Iris pigment epithelial cell (primary cell): ENCODE measurements at places on chromosomes 11 and 22.

GRCh38 chr11:124943254-124943616 is 7.4 kb upstream of the HEPACAM start:
- DNase-seq = no peak

DNA sequence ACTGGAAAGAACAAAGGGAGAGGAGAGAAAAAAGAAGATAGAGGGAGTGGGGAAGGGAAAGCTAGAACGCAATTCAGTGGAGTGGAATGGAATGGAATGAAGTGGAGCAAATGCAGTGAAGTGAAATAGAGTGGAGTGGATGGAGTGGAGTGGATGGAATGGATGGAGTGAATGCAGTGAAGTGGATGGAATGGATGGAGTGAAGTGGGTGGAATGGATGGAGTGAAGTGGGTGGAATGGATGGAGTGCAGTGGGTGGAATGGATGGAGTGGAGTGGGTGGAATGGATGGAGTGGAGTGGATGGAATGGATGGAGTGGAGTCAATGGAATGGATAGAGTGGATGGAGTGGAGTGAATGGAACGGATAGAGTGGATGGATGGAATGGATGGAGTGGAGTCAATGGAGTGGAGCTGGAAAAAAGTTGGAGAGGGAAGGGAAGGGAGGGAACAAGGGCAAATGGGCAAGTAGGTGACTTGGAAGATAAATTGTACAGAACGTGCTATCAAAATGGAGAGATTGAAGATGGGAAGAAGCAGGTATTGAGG is 13.9 kb downstream of the IFITM10 start:
- no peak for DNase-seq

DNA sequence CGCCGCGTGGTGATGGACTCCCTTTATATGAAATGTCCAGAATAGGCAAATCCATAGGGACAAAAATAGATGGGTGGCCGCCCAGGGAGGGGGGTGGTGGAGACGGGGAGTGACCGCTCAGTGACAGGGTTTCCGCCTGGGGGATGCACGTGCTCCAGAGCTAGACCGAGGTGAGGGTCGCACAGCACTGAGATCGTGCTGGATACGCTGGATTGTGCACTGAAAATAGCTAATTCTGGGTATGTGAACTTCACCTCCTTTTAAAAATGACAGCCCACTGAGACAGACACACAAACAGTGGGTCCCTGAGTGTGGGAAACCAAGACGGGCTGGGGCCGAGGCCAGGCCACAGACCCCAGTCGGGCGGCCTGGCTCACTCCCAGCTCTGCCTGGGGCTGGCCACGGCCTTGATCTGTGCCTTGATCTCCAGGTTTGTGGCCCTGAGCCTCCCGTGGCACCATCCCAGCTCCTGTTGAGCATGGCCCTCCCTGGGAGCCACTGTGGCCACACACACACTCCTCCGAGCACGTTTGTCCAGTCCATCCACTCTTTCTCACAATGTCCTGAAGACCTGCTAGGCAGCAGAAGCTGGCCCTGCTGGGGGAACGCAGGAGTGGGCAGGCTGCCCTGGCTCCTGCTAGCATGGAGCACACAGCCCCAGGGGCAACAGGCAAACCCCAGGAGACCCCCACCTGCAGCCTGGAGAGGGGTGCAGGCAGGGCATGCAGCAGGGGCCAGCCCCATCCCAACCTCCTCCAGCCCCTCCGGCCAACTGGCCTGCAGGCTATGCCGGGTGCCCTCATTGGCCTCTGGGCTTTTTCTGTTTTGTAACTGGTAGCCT is 41.0 kb upstream of the TH start:
- no peak for DNase-seq

DNA sequence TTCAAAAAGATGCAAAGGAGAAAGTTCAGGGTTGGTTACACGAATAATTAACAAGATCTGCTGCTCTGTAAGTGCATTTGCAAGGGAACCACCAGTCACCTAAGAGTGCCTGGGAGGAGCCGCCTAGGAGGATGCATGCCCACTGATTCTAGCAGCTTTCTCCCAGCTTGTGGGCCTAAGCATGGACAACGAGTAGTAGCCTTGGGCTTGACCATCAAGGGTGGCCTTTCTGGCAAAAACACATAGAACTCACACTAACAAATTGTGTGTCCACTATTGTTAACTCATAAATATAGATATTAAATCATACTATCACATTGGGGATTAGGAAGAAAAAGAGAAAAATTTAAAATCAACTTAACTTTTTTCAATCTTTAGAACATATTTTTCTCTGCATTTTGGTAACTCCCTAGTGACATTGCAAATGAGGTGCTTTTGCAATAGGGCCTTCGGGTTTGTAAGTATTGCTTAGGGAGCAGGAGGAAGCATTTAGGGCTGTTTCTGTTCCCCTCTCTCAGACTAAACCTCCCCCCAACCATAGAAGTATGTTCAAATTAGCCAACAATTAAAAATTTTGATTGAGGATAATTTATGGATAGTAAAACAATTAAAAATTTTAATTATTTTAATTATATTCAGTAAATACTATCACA is 57.3 kb upstream of the CEP295 start:
- DNase-seq = no peak

DNA sequence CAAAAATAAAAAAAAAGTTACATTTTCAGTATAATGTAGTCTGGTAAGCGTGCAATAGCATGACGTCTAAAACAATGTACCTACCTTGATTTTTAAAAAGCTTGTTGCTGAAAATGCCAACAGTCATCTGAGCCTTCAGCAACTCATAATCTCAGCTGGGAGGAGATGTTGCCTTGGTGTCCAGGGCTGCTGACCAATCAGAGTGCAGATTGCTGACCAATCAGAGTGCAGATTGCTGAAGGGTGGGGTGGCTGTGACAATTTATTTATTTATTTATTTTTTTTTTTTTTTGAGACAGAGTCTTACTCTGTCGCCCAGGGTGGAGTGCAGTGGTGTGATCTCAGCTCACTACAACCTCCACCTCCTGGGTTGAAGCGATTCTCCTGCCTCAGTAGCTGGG is 17.8 kb downstream of the ZBED4 start:
- DNase-seq = no peak

GRCh38 chr22:20955548-20955947 is 11.5 kb upstream of the AIFM3 start:
- DNase-seq = no peak

GRCh38 chr11:94851864-94852636 is 83.9 kb downstream of the AMOTL1 start:
- DNase-seq = no peak

DNA sequence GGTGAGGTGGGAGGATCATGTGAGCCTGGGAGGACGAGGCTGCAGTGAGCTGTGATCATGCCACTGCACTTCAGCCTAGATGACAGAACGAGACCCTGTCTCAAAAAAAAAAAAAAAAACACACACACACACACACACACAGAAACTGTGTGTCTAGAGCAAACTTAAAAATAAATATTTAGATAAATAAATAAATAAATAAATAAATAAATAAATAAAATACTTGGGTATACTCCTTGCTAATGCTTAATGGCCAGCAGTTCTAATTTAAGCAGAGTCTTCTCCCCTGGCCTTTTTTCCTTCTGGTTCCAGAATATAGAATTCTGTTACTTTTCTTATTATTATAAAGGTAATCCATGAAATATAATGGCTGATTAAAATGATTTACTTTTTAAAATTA is 5.1 kb upstream of the ARL2 start:
- no peak for DNase-seq

- no peak for DNase-seq
These were observed 9.0 kb upstream of the JAML start for GRCh38 chr11:118233850-118234249.

DNA sequence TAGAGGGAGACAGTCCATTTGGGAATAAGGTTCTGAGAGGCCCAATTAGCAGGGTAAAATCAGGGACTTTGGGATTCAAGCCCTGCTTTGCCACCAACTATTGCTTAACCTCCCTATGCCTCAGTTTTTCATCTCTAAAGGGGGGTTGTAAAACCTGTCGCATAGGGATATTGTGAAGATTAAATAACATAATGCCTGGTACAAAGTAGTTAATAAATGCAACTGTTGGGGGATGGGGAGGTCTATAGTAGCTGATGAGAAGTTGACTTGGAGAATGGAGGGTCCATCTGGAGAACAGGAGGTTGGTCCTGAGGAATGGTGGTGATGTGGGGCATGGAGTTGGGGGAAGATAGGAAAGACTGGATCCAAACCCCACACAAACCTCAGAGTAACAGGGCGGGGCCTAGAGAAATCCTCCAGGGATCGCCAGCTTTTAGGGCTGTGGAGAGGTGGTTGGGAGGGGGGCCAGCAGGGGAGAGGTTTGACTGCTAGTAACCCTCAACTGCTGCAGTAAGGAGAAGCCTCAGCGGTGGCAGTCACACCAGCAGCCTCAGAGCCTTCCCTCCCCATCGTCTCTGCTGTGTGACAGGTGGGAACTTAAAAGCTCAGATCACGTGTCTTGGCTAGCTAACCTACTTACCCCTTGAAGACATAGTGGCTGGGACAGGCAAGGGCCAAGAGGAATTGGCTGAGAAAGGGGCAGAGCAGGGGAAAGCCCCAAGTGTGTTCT is 1.1 kb upstream of the ABCG4 start:
- no peak for DNase-seq

- peak; percentile 64 for DNase-seq
These were observed 79.9 kb upstream of the GRIK4 start for GRCh38 chr11:120431633-120432032.

DNA sequence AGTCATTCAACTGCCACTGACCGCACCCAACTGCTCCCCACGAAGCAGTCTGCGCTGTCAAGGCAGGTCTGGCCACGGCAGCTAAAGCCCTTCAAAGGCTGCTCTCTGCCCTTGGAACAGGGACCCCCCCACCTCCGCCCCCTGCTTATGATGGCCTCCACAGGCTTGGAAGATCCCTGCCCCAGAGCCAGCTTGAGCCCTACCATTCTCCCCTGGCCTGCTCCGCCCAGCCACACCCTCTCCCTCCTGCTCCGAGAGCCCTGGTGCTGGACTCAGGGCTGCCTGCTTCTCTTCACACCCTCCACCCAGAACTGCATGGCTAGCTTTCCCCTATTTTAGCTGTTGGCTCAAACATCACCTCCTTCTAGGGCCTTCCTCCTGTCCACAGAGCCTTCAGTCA is 19.0 kb downstream of the ZMAT5 start:
- DNase-seq = no peak

DNA sequence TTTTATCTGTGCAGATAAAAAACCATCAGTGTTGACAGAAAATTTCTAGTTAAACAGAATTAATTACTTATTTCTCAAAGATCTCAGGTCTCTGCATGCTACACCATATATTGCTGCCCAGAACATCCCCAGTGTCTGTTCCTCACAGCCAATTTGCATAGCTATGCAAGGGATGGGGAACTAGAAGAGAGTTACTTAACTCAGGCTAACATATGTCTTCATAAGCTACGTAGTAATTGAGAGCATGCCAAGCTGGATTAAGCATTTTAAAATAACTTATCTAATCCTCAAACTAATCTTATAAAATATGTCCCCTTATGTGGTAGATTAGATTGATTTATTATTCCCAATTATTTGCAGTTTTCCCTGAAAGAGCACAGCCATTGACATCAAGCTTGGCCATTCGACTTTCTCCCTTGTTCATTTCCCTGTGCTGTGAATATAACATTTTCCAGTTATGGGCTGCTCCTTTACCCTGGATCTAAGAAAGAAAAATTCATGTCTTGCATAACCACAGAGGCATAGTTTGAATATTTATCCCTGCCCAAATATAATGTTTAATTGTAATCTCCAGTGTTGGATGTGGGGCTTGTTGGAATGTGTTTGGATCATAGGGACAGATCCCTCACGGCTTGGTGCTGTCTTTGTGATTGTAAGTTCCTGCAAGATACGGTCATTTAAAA is 69.1 kb downstream of the C11orf87 start:
- peak; percentile 1 for DNase-seq

- no peak for DNase-seq
These were observed 41.2 kb upstream of the JAM3 start for GRCh38 chr11:134027671-134028070.

GRCh38 chr22:48794906-48795305 is 1032.8 kb downstream of the BRD1 start:
- no peak for DNase-seq

DNA sequence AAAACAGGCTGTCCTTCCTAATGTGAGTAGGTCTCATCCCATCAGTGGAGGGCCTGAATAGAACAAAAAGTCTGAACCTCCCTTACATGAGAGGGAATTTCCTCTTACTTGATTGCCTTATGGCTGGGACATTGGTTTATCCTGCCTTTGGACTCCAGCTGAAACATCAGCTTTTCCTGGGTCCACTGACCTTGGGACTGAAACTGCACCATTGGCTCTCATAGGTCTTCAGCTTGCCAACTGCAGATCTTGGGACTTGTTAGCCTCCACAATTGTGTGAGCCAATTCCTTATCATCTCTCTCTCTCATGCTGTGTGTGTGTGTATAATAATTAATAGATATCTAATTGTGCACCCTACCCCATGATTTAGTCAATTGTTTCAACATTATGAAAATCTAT is 375.3 kb upstream of the DDI1 start:
- no peak for DNase-seq

GRCh38 chr11:95923728-95924413 is at the start of gene MTMR2:
MTMR2 (minus strand) TSS chr11:95924107; CDS start chr11:95923954, 153 bp downstream.
- peak; percentile 70 for DNase-seq

- DNase-seq = peak; percentile 82
These were observed 38.7 kb upstream of the TTC36 start for GRCh38 chr11:118488480-118489109.

DNA sequence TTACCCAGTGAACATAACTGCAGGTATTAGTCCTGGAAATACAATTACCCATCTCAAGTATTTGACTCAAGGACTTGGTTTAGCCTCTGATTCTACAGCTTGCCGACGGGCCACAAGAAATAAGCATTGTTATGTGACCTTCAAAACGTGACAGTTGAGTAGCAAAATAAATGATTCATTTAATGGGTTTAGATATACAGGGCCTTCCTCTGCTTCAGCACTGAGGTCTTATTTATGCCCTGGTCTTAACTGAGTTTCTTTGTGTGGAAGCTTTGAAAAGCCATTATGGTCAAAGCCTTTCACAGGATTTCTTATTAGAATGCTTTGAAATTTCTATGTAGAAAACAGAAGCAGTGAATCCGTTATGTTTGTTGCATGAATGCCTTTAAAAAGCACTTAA is 899.2 kb upstream of the API5 start:
- no peak for DNase-seq

DNA sequence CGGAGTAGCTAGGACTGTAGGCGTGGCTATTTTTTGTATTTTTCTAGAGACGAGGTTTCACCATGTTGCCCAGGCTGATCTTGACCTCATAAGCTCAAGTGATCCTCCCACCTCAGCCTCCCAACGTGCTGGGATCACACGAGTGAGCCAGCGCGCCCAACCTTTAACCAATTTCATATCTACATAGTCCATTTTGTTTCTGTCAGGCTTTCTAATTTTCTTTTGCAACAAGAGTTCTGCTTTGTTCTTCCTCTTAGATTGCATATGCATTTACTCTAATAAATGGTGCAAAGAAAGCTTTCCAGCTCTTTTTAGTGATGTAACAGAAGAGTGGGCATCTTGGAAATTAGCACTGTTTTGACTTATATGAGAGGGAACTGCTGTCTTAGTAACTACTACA is 13.3 kb downstream of the RTN3 start:
- no peak for DNase-seq

- DNase-seq = no peak
These were observed 4.1 kb downstream of the SUN2 start for GRCh38 chr22:38751422-38752346.

- DNase-seq = peak; percentile 93
These were observed at the start of gene CTSC for GRCh38 chr11:88337181-88337986. CTSC (minus strand) TSS chr11:88337736; CDS start chr11:88337672, 64 bp downstream.

GRCh38 chr11:1854132-1854948 is 1.5 kb downstream of the LSP1 start:
- no peak for DNase-seq

GRCh38 chr11:107705027-107705426 is 6.8 kb downstream of the SLN start:
- peak; percentile 91 for DNase-seq
